ENCODE measurements at places on chromosomes 6 and 20.

DNA sequence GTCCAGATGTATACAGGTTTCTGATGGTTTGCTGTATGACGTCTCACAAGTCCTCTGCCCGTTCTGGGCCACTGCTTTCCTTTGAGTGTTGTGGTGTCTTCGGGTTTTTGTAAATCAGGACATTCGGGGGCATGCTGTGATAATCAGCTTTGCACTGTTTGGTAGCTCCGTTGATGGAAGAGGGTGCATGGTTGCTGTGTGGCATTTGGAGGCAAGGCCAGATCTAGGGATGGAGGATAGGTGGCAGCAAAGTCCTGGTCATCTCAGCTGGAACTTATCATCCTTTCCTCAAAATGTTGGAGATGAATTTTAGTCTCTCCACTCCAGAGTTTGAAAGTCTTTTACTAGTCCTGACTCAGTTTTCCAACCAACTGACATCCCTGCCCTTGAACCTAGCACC lies 91.0 kb downstream of the SCP2D1 start:
- DNase-seq, result no peak

DNA sequence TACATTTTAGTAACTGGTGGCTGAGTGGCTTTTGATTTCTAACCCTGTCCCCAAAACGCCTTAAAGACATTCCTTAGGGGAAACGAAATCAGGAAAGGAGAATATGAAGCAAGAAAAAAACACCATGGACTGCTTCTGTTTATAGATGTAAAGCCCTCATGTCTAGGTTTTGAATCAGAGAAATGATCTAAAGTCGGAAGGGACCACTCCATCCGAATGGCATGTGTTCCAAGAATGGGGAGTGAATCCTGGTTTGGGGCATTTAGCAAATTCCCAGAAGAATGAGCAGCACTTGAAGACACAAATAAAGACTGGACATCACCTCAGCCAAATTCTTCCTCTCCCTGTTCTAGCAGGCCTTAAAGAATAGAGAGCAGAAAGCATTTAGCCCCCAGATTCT lies 65.6 kb downstream of the CAP2 start:
- no peak for DNase-seq

DNA sequence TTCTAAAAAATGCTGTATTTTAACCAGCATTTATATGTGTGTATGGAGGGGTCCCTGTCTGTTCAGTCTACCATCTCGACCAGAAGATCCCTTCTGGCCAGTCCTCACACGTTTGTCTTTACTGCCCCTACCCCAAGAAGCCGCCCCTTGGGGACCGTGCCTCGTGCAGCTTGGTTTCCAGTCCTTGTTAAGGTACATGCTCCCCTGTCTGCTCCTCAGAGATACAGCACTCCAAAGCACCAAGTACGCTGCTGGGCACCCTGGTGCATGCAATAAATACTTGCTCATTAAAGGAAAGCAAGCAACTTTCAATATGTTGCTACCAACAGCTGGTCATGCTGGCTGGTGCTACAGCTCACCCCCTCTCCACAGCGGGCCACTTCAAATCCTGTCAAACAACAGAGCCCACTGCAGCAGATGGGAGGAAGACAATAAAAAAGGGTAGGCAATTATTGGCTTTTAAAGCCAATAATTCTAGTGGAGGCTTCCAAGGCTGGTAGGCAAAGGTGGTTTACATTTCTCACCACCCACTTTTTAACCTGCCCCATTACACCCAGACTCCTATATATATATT lies 61.6 kb downstream of the PSMG4 start:
- DNase-seq, result no peak

- DNase-seq, result no peak
These were observed 95.2 kb downstream of the YTHDF1 start for GRCh38 chr20:63120808-63121090.

DNA sequence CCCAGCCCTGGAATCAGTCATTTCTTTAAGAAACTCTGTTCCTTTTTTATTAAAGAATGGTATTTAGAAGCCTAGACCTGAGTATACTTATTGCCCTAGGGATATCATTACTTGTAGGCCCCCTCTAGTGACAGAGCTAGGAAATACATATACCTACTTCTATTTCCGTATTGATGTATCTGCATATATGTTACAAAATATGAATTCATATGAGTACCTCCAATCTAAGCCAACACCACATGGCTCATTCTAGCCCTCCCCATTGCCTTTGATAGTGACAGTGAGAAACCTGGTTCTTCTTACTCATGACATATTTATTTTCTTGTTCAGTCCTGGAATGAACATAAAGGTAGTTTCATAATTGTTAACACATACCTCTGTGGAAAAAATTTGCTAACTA lies 137.2 kb downstream of the FARS2 start:
- peak; percentile 60 for DNase-seq

DNA sequence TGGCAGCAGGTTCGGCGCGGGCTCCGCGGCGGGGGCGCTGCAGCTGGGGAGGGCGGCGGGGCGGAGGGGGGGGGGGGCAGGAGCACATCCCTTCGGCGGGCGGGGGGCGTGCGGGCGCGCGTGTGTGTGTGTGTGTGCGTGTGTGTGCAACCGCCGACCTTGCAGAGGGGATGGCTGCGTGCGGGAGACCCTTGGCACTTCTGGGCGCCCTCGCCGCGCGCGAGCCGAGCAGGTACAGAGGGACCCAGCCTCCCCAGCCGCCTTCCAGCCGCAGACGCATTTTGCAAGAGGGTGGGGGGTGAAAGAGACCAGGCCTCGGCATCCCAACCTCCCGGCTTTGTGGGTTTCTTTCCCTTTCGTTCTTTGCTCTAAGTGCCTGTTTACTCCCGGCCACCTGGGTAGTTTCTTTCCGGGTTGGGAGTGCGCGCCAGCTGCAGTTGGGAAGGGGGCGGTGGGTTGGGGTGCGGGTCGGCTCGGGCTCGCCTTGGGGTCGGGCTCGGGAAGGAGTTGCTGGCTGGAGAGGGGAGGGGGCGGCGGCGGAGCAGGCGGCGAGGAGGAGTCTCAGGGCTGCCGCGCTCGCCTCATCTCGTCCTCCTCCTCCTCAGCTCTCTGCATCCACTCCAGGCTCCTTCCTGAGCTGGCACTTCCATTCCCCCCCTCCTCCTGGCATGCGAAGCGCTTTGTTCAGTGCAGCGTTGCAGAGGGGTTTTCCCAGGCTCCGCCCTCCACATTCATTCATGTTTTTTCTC lies 620 bp downstream of the HIVEP1 start:
- DNase-seq, result peak; percentile 84

- no peak for DNase-seq
These were observed 849.9 kb upstream of the EYS start for GRCh38 chr6:66556936-66557335.

GRCh38 chr6:4655196-4656025 lies 120.8 kb upstream of the CDYL start:
- no peak for DNase-seq

DNA sequence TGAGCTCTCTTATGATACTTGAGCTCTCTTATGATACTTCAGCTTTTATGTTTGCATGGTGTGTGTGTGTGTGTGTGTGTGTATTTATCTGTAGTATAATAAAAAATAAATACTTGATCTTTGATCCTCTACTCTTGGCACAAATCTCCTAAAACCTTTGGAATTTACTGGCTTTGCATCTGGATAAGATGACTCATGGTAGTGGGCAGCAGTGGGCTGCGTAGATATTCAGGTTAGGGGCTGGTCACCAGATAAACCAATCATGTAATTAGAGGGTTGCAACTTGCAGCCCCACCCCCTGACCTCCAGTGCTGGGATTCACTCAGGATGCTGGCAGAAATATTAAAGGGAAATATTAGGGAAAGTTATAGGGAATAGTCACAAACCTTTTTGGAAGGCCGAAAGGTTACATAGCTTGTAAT lies 151.9 kb upstream of the COL21A1 start:
- no peak for DNase-seq

GRCh38 chr6:38261626-38262025 lies 378.1 kb downstream of the BTBD9 start:
- DNase-seq, result no peak

DNA sequence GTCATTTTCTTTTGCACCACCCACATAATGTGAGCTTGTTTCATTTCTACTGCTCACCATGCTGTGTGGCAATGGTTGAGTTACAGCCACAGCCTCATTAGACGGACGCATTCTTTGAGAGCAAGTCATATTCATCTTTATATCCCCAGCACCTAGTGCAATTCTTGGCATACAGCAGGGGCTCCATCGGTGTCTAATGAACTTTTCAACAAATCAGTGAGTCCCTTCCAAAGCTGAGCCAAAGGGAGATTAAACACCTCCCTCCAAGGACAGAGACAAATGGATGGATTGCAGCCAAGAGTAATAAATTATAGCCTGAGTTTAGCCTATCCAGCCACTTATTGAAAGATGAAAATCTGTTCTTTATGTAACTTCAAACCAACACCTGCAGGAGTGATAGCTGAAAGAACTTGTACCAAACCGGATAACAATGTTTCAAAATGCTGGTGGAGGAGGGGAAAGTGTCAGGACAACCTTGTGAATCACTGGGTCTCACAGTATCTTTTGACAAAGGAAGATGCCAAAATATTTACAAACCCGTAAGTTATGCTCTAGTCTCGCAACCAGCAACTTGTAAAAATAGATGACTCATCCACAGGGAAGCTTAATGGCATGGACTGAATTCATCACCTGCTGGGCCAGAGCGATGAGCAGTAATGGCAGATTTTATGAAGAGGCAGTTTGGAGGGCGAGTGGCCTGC lies 139.0 kb downstream of the PXDC1 start:
- DNase-seq, result no peak

GRCh38 chr20:35015863-35016193 lies 60.2 kb downstream of the MYH7B start:
- DNase-seq, result no peak

GRCh38 chr6:137690034-137690433 lies 177.0 kb upstream of the TNFAIP3 start:
- no peak for DNase-seq

- peak; percentile 40 for DNase-seq
These were observed 719.4 kb downstream of the EPM2A start for GRCh38 chr6:145015739-145016558.

DNA sequence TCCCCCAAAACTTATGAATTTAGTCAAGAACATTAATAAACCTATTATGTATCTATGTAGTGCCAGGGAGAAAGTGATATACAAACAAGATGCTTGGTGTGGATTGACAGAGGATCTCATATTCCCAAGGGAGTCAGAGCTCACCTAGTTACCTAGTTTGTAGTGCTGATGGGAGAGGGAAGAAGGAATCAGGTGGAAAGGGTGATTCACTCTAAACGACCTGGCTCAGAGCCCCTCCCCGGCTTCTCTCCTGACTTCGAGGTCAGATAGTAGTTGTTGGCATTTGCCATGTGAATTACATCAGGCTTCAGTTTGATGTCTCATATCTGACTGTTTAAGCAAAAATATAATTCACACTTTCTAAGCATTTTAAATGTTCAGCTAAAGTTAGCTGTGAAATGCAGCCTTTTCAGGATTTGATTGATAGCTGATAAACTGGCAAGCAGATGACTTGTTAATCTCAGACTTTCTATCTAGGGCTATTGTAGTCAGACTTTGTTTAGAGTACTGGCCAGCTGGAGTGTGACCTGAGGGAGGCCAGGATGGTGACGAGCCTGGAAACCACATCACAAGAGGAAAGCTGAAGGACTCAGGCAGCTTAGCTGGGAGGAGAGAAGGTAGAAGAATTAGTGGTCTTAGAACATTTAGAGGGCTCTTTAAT lies 123.7 kb downstream of the AKAP7 start:
- no peak for DNase-seq

DNA sequence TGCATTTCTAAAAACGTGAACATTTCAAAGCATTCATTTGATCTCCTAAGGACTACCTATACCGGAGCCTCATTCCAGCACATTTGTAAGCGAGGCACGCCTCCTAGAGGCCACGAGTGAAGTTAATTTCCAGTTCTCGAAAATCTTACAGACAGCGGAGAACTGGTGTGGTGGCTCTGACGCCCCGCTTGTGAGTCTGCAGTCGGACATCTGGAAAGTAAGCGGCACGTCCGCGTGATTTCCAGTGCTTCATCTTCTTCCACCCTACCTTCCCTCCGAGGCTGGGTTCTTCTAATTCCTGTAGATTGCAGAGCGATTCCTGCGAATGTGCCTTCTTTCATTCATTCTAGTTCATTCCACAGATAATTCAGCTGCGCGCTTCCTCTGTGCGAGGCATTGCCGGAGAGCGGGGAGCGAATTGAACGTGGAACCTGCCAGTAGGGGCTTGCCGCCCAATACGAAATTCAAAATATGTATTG lies 810 bp upstream of the PRIM2 start:
- DNase-seq, result peak; percentile 83

DNA sequence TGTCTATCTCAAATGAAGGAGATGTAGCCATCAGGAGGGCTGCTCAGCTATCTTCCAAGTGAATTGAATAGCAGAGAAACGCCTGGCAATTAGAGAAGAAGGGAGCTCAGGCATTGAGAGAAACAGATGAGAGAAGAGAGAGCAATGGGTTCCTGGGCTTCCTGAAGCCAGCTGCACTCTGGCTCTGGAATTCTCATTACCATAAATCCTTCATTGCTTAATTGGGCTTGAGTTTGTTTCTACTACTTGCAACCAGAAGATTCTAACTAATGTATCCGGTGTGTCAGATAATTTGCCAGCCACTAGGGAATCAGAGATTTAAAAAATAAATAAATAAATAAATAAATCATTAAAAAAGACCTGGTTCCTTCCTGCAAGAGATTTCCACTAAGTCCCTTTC lies 25.0 kb upstream of the CDKAL1 start:
- DNase-seq, result no peak

GRCh38 chr20:53223626-53224172 lies 251.5 kb downstream of the TSHZ2 start:
- no peak for DNase-seq

DNA sequence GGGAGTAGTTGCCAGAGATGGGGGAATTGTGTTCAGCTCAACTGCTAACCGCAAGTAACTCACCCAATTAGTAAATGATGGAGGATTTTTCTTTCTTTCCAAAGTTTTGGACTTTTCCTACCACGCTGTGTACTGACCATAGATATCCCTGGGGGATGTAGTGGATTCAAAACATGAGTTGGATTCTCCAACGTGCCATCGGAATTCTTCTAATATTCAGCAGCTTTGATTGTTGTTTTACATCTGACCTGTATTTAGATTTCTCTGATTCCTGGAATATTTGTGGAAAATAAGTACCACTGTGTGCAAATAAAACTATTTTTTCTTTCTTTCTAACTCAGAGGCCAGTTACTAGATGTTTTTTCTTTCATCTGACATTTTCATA lies 1.1 kb downstream of the CCDC170 start:
- DNase-seq, result no peak
